ENCODE measurements at places on chromosomes 3 and 15. TPM values are rescaled to one million over a fixed set of nuclear protein-coding genes. Genes with fewer than 3 reads are reported as not detected.

The ATP8B4 gene
- total RNA-seq = 0.43 TPM

The MYZAP gene
- 0.35 TPM for total RNA-seq

The ISG20 gene
- 2.0 TPM for total RNA-seq

The SPINK8 gene
- total RNA-seq = not detected

The GUCA1C gene
- total RNA-seq = not detected

The PIGBOS1 gene
- 8.9 TPM for total RNA-seq

The P3H2 gene
- 6.5 TPM for total RNA-seq

The CATSPER2 gene
- not detected for total RNA-seq
